ENCODE measurements at places on chromosomes 1 and 21.

- no peak for DNase-seq
These were observed 151.7 kb downstream of the COP1 start for GRCh38 chr1:176055398-176055797.

- DNase-seq, result no peak
These were observed 129.7 kb upstream of the NFIA start for GRCh38 chr1:60952612-60953111.

- DNase-seq, result no peak
These were observed 108.9 kb upstream of the ADAR start for GRCh38 chr1:154716614-154717527.

- no peak for DNase-seq
These were observed 13.8 kb upstream of the SIM2 start for GRCh38 chr21:36684957-36685714.

DNA sequence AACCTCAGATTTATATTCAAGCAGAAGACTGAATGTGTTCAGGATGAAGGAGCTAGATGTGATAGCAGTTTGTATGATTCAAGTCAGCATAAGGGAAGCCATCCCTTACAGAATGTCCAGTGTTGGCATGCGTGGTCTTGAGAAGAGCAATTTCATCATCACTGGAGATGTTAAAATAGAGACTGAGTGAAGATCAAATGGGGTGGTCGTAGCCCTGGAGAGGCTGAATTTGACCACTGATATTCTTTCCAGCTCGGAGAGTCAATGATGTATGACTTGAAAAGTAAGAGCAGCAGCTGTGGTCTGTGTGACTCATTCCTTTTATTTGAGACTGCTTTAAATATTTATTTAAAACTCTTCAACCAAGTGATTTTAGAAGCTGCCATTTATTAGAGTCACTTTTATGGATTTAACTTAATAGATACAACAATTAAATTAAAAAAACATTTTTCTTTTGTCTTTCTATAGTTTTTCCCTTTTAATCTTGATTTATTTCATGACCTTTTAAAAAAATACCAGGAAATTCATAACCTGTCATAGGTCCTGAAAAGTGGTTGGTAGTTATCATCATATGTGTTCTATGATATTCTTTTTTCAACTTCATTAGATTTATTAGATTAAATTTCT, 15.5 kb downstream of the FMN2 start:
- no peak for DNase-seq

- DNase-seq, result no peak
These were observed 20.8 kb upstream of the JAK1 start for GRCh38 chr1:64986903-64987871.

DNA sequence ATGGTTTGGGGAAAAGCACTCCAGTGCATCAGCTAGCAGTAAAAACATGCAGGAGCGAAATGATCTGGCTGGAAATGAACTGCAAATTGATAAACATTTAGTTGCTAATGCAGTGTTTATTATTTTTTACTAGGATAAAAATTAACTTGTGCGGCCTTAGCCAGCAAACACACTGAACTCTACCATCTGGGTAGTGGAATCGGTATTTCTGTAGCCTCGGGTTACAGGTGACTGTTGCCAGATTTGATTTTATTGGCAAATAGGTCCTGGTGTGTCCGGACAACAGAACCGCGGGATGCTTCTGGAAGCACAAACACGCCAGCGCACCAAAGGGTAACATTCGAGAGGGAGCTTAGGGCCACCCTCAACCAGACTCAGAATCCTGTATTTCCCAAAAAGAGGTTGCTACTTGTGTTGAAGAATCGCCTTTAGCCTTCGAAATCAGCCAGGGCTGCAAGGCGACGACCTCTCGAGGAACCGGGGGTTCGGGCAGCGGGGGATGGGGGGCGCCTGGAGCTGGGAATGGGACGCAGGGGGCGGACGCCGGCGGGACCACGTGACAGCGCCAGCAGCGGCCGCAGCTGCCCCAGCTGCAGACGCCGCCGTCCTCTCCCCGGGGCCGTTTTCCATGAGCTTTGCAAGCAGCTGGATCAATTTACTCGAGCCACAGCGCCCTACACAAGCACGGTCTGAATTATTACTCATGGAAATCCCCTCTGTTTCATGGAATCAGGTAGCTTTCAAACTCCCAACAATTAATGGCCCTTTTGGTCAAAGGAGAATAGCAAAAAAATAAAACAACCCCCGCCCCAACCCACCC, 158.8 kb downstream of the TOMM20 start:
- DNase-seq, result no peak

GRCh38 chr1:114756009-114756892, 1.5 kb downstream of the CSDE1 start:
- no peak for DNase-seq

DNA sequence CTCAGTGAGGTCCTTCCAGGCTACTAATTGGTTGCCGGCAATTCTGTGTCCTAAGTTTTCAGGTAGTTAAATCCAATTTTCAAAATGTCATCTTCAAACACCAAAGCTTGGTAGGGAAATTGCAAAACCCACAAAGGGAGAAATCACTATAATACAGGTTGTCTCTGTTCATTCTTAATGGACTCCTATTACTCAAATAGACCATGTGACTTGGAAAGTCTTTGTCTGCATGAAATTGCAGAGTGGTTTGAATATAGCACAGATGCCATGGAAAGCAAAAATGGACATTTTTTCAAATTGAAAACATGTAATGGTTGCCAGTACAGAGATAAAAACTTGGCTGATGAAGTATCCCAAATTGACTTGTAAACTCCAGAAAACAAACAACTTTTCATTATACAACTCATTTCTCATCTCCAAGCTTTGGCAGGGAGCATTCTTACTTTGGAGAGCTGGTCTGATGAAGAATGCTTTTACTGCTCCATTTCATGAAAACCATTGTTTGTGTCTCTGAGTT, 169.5 kb upstream of the PKN2 start:
- DNase-seq, result no peak

- DNase-seq, result no peak
These were observed 1.4 kb downstream of the GPR37L1 start for GRCh38 chr1:202124142-202124541.

All from T-helper 1 cell (primary cell).